ENCODE measurements at places on chromosomes 11 and 22.
A peak's percentile ranks its signal among the peaks of the same experiment; 100 is the strongest.

DNA sequence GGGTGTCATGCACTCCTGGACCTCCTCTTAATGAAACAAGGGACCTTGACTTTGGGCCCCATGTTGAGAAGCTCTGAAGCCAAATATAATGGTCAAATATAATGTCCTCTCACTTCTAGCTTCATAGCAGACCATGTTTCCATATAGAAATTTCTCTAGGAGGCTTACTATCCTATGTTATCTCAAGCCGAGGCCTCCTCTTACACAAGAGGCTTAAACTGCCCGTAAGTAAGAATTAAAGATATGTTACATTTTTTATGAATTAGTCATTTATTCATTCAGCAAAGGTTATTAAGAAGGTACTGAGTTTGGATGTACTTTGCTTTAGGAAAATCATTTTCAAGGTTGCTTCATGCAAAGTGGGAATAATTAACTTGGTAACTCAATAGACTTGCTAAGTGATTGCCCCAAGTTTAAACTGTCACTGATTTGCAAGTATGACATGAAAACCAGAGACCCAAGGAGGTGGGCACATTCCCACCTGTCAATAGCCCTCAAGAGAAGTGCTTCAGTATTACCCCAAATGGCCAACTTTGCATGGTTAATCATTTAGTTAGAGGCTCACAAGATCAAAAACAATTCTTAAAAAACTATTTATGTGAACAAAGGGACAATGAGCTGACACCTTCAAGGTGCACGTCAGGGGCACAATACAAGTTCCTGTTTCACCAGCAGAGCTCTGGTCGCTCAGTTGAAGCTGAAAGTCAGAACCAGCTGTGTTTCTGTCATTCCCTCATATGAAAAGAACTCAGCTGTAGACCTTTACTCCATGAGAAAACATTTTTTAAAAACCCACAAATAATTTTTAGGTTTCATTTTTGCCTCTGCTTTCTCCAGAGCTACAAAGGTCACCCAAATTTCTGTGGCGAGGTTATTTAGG is 20.9 kb downstream of the BDNF start:
- no peak for DNase-seq

DNA sequence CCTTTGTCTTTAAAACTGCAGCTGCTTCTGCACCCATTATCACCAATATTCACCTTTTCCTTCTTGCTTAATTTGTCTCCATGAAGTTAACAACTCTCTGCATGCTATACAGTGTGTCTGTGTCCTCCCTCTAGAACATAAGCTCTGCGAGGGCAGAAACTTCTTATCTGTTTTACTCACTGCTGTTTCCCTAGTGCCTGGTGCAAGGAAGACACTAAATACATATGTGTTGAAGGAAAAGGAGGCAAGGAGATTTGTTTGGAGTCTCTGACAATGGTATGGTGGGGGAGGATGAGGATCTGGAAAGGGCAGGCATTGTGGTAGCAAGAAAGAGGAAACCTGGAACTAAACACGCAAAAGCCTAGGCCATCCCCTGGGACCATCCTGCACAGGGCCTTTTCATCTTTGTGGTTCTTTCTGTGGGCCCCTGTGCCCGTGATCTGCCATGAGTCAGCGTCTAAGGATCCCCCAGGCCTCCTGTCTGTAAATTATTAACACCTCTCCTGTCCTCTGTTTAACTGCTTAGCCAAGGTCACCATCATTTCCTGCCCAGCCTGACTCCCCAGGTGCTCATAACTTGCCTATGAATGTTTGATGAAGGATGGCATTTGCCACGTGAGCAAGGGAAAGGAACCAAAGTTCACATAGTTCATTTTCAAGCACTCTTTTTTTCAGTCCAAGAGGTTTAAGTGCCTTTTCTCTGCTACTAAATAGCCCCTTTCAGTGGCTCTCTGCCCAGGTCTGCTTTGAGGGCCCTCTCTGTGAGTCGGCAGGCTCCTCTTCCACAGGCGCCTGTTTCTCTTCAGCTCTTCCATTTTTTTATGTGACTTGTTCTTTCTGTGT is 131.1 kb downstream of the RASSF10 start:
- DNase-seq, result no peak

GRCh38 chr22:20621162-20621561 is 113.8 kb downstream of the MED15 start:
- no peak for DNase-seq

DNA sequence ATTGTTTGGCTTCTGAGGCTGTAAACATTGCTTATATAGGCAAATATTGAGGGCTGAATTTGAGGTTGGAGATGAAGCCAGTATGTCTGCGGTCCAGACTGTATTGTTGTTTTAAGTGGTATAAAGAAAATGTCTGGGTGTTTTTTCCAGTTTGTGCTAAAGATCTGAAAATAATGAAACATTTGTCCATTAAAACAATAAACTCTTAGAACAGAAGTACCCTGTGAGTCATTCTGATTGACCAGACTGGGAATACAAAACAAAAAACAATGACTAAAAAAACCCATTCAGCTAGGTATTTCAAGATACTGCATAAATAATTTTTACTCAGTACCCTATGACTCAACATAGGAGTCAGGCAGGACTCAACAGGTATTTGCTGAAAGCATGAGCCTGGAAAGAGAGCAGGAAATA is 20.4 kb downstream of the ALKBH8 start:
- no peak for DNase-seq

DNA sequence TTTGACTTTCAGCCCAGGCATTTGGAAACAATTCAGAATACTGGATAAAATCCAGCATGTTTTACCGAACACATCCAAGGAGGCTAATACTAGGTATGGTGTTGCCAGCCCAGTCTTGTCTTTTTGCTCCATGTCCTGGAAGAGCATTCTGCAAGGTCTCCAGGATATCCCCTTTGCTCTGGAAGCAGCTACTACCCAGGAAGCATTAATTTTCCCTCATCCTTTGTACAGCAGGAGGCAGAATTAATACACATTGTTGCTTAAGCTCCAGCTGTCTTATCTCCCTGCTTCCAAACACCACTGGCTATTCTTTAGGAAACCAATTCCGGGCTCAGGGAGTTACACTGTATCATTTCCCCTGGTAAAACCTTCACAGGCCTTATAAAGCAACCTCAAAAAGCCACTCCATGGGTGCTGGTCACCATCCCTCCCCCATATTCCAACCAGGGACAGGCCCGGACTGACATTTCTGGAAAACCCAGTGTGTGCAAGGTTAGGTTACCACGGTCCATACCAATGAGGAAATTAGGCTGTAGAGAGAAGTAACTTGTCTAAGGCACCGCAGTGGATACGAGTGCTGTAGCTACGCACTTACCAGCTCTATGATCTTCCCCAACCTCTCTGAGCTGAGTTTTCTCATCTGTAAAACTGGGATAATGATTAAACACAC is 1.5 kb upstream of the UBASH3B start:
- DNase-seq, result no peak

- no peak for DNase-seq
Measured at GRCh38 chr11:94526645-94527438, 14.6 kb downstream of the C11orf97 start.

DNA sequence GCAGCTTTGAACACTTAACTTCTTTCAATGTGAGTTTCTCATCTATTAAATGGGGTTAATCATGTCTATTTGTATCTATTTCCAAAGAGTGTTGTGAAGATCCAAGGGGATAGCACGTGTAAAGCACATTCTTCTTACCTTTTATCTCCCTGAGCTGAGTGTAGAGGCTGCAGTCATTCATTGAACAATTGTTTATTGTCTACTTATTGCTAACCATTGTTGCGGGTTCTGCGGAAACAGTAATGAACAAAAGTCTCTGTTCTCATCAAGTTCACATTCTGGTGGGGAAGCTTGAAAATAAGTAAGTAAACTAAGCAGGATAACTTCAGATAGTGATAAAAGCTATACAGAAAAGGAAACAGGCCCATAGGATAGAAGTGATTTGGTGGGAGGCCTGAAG is 27.4 kb upstream of the PLET1 start:
- DNase-seq, result no peak

GRCh38 chr11:19200410-19201201 is 1.2 kb downstream of the CSRP3 start:
- no peak for DNase-seq

DNA sequence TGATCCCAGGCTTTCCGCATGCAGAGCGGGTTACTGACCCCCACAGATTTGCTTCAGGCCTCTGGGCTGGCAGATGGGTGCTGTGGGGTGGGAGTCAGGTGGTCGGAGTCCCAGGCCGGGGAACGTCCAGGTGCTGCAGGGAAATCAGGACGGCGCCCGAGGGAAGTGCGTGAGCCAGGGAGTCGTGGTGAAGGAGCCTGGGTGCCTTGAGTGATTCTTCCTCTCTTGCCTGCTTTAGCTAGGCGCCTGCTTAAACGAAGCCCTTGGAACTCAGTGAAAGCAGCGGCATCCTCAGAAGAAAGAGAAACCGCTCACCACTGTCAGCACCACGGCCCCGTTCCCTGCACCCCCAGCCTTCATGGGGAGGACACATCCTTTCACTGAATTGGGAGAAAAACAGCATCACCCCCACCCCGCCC is 455.6 kb downstream of the BRD1 start:
- DNase-seq, result no peak

DNA sequence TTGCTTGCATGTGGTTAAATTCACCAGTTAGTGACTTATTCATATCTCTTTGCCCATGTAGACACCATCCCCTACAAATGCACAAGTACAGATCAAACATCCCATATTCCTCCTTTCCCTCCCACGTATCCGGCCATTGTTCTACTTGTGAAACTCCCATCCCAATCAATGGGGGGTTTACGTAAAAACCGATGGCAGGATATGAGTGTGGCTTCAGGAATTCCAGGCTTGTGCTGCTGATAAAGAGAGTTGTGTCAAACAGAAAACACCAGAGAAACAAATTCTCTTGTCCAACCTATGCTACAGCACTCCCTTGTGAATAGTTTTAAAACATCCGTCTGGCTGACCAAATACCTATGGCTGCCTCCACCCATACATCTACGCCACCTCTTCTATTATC is 15.5 kb downstream of the FLI1 start:
- DNase-seq, result no peak

GRCh38 chr11:79081471-79082031 is 359.3 kb downstream of the TENM4 start:
- DNase-seq, result no peak

DNA sequence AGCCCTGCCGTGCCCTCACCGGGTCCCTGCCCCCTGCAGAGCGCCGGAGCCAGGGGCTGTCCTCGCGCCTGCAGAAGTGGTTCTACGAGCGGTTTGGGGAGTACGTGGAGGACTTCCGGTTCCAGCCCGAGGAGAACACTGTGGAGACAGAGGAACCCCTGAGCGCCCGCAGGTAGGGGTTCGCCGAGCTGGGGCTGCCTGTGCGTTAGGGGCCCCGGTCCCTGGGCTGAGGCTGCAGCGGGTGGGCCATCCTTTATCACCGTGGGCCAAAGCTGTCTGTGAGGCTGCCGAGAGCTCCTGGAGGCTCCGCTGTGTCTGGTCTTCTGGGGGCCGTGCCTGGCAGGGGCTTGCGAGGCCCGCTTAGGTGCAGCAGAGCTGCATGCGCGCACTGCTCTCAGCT is 42.8 kb downstream of the GRAMD4 start:
- no peak for DNase-seq

DNA sequence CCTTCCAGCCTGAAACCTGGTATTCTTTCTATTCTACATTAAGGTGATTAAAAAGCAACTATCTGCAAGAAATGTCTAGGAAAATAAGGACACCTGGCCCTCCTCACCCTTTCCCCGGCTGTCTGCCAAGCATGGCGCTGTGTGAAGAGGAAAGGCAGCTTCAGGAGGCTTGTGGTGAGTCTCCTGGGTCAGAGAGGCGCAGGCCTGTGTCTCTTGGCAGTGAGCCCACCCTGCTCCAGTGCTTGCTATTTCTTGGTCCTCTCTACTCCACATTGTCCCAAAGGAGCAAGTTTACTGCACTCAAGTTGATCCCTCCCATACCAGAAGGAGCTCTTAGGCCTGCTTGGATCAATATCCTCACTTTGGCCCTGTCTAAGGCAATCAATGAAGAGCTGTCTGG is 520.7 kb upstream of the B3GAT1 start:
- DNase-seq, result no peak

- DNase-seq, result peak; percentile 31
Measured at GRCh38 chr11:95923728-95924413, at the start of gene MTMR2. TSS of gene MTMR2 (minus strand) at chr11:95924107. CDS start at chr11:95923954, 153 bp downstream.

DNA sequence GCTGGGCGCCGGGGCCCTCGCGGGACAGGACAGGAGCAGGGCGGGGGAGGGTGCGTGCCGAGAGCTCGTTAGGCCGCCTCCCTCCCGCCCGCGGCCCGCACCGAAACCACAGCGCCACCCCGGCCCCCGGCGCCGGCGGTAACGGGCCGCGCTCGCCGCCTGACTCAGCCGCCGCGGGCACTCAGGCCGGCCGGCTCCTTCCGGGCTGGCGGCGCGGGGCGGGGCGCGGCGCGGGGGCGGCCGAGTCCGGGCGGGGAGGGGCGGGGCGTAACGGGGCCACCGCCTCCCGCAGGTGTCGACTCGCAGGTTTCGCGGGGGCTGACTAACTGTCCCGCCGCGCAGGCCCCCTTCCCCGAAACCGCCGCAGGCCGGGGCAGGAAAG is at the start of gene AP5B1:
Gene AP5B1 (minus strand): TSS at position 207 of the 382 bp plus-strand sequence. CDS start 385 bp downstream, outside the sequence.
- peak; percentile 66 for DNase-seq

DNA sequence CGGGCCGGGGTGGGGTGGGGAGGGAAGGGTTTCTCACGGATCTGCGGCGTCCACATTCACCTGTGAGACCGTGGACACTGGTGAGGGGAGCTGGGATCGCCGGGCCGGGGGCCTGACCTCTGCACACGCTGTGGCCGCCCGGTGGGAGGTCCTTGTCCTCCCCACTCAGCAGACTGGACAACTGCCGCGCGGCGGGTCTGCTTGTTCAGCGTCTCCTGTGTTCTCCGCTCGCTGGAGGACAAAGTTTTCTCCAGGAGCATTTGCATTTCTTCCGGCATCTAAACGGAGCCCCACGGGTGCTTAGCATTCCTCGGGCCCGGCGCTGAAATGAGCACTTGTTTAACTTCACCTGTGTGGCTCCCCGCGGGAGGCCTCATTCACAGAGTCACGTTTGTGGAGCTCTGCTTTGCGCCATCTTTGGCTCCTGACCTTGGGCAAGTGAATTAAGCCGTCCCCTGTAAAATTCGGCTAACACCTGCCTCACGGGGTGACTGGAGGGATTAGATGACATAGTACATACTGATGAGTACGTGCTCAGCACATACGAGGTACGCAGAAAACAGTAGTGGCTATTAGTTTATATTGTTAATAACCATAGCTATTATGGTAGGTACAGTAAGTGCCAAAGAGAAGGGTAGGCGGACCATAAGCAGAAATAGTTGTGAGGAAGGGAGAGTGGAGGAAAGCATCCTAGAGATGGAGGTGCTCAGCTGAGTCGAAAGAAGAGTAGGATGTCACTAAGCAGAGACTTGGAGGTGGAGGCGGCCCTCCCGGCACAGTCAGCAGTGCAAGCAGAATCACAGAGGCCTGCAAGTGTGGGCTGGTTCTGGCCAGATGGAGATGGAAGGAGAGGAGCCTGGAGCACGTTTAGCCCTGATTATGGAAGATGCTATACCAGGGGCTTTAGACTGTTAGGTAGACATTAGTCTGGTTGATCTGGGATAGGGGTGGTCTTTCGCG is 885 bp downstream of the TRMU start:
- DNase-seq, result no peak

All from stimulated activated CD4-positive, alpha-beta T cell treated with anti-CD3 and anti-CD28 coated beads, Interleukin-12 subunit alpha, Interleukin-12 subunit beta, amount 100 ng/mL, for 48 hours (primary cell).